ENCODE measurements at places on chromosomes 16 and 17.

- no peak for DNase-seq
Measured at GRCh38 chr17:63549289-63549945, 860 bp upstream of the DCAF7 start.

GRCh38 chr17:43769859-43770258 lies 8.9 kb downstream of the DUSP3 start:
- DNase-seq, result no peak

DNA sequence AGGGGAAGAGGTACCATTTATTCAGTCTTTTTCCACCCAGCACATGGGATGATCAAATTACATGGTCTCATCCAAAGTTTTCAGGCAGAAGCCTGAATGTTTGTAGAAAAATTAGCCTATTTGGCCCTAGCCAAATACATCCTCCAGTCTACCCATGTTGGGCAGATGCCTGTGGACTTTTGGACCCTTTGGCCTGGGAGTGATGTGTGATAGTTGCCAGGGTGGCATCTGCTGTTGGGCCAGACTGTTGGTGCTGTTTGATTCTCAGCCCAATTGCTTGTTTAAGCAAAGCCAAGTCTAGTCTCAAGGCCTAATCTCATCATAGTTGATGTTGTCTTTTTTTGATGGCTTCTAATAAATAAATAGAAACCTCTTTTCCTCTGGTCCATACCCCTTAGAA lies 419.0 kb downstream of the CDH13 start:
- no peak for DNase-seq

GRCh38 chr16:89612415-89613166 lies 851 bp upstream of the DPEP1 start:
- DNase-seq, result no peak

- DNase-seq, result no peak
Measured at GRCh38 chr17:73485130-73485529, 159.1 kb downstream of the SDK2 start.

DNA sequence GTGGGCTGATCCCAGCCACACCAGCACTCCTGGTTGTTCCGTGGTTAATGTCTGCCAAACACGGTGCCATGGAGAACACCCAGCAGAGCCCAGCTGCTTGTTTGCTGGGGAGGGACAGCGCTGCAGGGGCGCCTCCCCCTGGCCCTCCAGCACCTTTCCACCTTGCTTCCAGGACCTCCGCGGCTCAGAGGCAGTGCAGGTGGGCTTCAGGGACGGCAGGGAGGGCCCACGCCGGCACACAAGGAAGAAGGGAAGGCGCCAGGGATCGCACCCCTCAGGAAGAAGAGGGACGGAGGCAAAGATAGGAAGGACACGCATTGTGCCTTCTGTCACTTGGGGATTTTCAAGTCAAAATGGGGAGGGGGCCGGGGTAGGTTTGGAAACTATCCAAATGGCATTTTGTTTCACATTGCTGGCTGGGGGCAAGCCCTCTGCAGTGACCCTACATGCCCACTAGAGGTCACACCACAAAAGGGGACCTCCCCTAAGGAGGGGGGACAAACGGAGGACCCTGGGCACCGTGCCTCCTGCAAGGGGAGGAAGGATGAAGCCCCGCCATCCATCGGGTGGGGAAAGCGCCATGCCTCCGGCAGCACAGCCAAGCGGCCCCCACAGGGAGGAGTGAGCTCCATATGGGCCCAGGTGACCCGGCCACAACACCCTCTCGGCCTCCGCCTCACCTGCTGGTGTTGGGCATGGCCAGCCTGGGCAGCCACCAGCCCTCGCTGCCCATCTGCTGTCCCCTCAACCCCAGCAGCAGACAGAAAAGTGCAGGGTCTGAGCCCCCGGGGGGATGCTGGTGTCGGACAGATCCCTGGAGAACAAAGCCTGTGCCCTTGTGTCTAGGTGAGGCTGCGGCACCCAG lies 7.5 kb upstream of the C16orf95 start:
- DNase-seq, result peak; percentile 46

- DNase-seq, result no peak
Measured at GRCh38 chr17:41456204-41456603, 11.0 kb downstream of the KRT32 start.

- DNase-seq, result peak; percentile 58
Measured at GRCh38 chr16:28873543-28874201, 4.6 kb upstream of the ATP2A1 start.

DNA sequence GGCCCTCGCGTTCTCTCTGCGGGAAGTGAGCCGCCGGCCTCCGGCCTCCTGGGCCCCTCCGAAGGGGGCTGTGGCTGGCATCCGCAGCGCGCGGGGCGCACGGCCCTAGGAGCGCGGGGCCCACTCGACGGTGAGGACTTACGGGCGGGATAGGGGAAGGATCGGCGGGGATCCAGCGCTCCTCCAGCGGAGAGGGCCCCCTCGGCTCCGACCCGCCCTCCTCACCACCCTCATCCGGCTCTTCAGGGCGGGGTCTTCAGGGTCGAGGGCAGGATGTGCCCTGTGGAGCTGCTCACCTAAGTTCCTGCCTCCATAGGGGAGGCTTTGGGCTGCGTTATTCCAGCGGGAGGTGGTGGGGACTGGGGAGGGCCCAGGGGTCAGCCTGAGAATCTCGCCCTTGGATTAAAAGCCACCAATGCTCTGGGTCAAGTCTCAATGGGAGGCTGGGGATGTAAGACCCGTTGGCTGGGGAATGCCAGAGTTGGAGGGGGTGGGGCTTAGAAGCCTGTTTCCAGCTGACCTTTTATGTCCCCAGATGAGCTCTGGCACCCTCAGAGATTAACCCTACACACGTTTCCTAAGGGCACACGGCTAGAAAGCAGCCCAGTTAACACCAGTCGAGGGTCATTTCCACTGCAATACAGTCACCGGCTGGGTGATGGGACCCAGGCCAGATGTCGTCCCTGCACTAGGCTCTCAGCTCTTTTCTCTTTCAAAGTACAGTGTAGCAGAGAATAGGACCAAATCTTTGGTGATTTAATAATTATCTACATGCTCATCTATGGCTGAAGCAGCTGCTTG lies 13.4 kb downstream of the TBX2 start:
- DNase-seq, result peak; percentile 15

- DNase-seq, result no peak
Measured at GRCh38 chr17:66807182-66807581, 27.7 kb upstream of the CACNG5 start.

- no peak for DNase-seq
Measured at GRCh38 chr17:15332338-15332737, 9.1 kb downstream of the TEKT3 start.

GRCh38 chr16:85306071-85306792 lies 194.0 kb upstream of the CIBAR2 start:
- peak; percentile 86 for DNase-seq

DNA sequence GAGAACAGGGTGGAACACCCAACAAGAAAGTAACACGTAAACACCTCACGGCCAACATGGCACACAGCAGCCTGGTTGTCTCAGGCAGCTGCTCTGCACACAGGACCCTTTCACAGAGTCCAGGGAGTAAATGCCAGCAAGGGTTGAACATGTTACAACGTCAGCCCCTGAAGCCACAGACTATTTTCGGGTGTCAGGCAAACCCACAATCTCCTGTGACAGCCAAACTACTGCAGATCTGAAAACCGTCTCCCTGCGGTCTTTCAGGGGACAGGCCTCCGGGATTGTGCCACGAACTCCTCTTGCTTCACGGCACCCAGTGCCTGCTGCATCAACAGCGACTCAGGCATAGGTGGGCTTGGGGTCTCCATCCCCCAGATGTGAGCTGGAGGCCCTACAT lies 127.7 kb downstream of the XYLT1 start:
- peak; percentile 68 for DNase-seq

- DNase-seq, result no peak
Measured at GRCh38 chr17:43454868-43455267, 28.9 kb upstream of the DHX8 start.

Measured in CD4-positive, alpha-beta T cell treated with Interleukin-15 for 1 hour (primary cell).